Panc1 (cell line): ENCODE measurements at places on chromosomes 12 and 14. TPM values are rescaled to one million over a fixed set of nuclear protein-coding genes. Genes with fewer than 3 reads are reported as not detected.

DNA sequence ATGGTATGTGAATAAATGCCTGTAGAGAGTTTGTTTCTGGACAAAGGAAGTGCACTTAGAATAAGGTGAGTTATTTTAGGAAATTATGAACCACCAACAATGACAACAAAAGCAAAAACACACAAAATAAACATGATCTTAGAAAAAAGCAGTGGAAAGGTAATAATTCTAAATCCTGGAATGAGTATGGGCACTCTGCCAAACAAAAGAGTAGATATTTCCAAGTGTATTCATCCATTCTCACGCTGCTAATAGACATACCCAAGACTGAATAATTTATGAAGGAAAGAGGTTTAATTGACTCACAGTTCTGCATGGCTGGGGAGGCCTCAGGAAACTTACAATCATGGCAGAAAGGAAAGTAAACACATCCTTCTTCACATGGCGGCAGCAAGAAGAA is 269.3 kb upstream of the NPAS3 start:
- DNase-seq = no peak

DNA sequence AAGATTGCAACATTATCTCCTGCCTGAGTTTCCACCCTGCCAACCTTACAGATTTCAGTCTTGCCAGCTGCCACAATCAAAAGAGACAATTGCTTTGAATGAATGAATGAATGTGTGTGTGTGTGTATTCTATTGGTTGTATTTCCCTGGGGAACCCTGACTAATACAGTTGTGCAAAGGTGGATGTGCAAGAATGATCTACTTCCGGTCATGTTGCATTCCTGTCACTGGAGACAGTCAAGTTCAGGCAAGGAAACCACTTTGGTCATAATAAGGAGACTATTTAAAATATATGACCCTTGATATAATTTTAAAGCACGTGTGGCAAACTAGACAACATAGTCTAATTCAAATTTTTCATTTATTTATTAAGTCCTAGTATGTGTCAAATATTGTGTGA is 13.1 kb downstream of the RERG start:
- DNase-seq = no peak

- DNase-seq = no peak
Observed at GRCh38 chr14:51879170-51879569, 18.8 kb downstream of the GNG2 start.

- DNase-seq = no peak
Observed at GRCh38 chr14:93824518-93825234, 36.4 kb upstream of the PRIMA1 start.

DNA sequence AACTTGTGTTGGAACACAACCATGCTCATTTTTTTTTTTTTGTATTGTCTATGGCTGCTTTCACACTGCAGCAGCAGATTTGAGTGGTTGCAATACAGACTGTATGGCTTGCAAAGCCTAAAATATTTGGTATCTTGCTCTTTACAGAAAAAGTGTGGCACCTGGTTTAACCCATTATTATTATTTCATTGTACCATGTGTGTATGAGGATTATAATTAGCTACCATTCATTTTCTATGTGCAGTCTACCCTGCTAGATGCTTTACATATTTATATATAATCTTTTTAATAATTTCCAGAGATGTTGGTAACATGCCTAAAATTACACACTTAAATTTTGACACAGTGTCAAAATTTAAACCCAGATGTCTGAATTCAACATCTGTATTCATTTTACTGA is 37.7 kb downstream of the SPATS2 start:
- no peak for DNase-seq

DNA sequence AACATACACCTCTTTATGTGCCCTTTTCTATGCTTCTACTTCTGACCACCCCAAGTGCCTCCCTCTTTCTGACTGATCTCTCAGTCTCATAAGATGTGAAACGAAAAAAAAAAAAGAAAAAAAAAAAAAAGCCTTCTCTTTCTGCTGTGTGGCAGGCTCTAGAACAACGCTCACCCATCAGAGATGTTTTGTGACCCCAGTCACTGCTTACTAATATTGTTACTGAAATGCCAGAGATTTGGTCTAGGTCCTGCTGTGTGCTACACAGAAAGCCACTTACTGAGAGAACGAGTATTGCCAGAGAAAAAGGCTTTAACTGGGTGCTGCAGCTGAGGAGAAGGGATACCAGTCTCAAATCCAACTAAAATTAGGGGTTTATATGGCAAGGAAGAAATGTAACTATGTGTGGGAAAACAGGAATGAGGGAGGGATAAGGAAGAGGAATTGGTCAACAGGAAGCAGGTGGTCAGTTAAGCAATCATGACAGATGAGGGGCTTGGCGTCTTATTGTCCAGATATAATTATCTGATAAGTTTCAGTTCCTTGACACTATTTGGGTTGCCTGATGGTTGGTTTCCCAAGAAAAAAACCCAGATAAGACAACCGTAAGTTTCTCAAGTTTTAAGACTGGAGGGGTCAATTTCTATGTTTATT is 149.0 kb downstream of the NAV3 start:
- no peak for DNase-seq

GRCh38 chr12:45701296-45701695 is 28.2 kb upstream of the ARID2 start:
- no peak for DNase-seq

DNA sequence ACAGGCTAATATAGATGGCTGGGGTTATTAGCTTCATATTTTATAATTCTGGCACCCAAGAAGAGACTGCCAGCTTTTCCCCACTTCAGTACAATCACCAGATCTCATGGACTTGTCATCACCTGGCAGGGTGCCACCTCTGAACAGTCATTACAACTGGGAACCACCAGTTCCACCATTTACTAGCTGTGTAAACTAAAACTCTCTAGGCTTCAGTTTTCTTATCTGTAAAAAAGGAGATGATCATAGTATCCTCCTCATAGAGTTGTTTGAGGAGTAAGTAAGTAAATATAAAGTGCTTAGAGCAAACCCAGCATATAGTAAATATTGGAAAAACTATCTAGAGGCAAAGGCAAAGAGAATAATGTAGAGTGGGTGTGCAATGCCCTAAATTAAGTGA is 19.3 kb downstream of the CPNE8 start:
- no peak for DNase-seq

DNA sequence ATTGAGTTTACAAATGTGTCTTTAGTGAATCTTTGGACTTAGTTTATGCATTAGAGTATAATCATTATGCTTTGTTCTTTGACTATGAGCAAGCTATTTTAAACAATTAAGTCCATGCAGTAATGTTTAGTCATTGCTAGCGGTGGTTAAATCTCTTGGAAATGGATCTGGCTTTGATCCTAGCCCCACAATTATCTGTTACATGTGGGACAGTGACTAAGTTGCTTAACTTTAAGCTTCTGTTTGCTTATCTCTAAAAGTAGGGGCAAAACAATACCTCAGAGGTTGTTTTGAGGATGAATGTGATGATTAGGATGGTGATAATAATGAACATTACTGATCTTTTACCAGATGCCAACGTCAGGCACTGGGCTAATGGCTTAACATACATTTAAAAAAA is 124.2 kb downstream of the NPAS3 start:
- no peak for DNase-seq

GRCh38 chr12:67424784-67425183 is 155.6 kb downstream of the CAND1 start:
- DNase-seq = no peak

- no peak for DNase-seq
Observed at GRCh38 chr12:34392741-34393085, 370.4 kb downstream of the ALG10 start.

GRCh38 chr12:124842800-124843510 is 20.7 kb downstream of the SCARB1 start:
- no peak for DNase-seq

DNA sequence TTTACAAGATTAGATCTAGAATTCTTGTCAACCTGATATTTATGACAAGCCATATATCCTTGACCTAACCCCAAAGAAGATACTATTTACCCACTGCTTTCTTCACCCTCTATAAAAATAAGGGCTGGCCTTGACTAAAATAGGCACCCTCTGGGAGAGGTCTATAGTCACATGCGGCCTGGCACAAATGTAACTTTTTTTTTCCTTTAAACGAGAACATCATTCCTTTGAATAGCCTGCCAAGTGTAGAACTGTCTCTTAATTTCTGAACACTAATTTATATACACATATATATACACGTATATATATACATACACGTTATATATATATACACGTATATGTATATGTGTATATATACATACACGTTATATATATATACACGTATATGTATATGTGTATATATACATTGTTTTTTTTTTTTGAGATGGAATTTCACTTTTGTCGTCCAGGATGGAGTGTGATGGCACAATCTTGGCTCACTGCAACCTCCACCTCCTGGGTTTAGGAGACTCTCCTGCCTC is 18.6 kb downstream of the PPTC7 start:
- no peak for DNase-seq

DNA sequence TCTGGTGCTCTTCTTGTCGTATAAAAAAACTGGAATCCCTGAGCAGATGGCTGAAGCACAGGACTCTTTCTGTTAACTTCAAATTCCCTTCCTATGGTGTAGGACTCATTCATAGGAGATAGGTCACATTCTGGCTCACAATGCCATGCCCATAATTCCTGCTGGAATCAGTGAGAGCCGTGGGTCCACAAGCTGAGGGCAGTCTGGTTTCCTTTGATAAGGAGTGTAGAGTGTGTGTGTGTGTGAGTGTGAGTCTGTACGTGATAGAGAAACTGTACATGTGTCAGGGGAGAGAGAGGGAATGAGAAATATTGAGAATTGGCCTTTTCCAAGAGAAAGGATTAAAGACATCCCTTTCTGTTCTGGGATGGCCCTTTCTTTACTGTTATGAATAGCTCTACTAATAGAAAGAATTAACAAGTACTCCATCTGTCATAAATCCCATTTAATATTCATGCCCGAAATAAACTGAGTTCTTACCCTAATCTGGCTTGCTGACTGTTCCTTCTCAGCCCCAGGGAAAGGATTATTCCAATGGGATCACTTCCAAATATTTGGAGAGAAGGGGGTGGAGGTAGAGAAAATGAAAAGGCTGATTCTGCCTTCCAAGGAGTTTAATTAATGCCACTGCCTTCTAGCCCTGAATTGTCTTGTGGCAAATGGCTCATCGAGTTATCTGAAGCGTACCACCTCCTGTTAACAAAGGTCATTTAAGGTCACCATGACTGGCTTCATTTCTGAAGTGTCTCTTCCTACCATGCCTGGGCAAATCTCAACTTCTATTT is 79.0 kb downstream of the TMX1 start:
- no peak for DNase-seq

DNA sequence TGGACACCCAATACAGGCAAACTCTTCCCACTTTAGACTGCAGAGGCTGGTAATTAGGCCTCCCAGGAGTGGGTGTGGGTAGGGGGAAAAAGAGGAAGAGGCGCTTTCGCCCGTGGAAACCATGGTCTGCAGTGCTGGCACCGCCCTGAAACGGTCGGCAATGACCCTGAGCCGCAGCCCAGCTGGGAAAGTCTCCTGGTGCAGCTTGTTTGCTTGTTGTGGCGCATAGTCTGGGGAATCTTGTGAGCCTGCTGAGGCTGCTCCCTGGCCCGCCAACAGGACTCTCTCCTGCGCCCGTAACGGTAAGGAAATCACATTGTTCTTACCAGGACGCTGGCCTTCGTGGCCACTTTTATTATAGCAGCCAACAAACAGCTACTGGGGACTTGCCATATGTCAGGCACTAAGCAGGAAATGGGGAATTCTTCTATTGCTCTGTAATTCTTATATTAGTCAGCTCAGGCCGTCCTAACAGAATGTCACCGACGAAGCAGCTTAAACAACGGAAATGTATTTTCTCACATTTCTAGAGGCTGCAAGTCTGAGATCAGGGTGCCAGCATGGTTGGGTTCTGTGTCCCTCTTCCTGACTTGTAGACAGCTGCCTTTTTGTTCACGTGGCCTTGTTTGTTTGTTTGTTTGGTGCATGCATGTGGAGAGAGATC is 52.5 kb upstream of the RIN3 start:
- no peak for DNase-seq

DNA sequence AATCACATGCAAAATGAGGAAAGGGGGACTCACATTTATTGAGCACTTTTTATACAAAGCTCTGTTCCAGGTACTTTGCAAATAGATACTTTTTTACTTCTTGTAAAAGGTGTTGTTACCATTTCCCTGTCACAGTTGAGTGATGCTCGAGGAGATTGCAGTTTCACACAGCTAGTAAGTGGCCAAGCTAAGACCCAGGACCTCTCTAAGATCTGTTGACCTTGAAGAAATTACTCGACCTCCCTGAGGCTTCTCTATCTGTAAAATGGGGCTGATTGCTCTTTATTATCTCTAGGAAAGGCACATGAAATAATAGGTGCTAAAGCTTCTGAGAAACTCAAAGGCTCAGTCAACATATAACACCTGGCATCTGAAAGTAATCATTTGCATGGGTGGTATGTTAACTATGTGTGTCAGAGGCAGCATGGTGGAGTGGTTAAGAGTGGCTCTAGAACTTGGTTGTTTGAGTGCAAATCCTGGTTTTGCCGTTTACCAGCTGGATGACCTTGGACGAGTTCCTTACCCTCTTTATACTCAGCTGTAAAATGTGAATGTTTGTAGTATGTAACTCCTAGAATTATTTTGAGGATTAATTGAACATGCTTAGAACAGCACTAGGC is 41.5 kb downstream of the IFT81 start:
- no peak for DNase-seq

- no peak for DNase-seq
Observed at GRCh38 chr12:94049718-94050117, 98.7 kb upstream of the PLXNC1 start.

Gene OR10G3
- total RNA-seq = not detected

Gene RTL1
- not detected for total RNA-seq

Gene PEX5
- total RNA-seq = 26.9 TPM

Gene DNAJC22
- total RNA-seq = 1.9 TPM

Gene SLC5A8
- total RNA-seq = not detected

Gene NOXRED1
- 0.10 TPM for total RNA-seq

Gene INSM2
- not detected for total RNA-seq

Gene KCNK13
- not detected for total RNA-seq

Gene SMIM41
- total RNA-seq = not detected

Gene CEP170B
- 17.8 TPM for total RNA-seq

Gene IGFBP6
- 4.7 TPM for total RNA-seq
